ENCODE measurements at places on chromosomes 16 and 17.

- no peak for DNase-seq
Measured at GRCh38 chr16:79062821-79063220, 537.7 kb downstream of the MAF start.

- no peak for DNase-seq
Measured at GRCh38 chr16:62408760-62409159, 372.5 kb upstream of the CDH8 start.

DNA sequence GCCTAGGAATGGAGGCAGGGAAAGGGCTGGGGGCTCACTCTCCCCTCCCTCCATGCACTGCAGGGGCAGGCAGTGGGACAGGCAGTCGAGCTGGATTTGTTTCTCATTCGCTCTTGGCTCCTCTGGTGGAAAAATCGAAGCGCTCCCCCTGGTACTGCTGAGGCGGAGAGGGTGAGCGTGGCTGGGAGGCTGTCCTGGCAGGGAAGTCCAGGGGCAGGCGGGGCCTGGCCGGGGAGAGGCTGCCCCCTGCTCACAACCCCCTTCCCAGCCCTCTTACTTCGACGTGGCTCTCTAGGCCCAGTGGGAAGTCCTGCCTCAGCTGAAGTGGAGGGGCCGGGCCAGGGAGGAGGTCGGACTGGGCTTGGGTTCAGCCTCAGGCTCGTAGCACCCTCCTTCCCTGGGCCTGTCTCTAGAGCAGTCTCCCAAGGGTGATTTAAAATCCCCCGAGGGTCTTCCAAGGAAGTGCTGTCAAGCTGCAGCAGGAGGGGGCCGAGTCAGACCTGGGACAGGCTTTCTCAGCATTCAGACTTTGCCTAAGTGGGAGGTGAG, 16.5 kb upstream of the TMEM92 start:
- DNase-seq, result no peak

DNA sequence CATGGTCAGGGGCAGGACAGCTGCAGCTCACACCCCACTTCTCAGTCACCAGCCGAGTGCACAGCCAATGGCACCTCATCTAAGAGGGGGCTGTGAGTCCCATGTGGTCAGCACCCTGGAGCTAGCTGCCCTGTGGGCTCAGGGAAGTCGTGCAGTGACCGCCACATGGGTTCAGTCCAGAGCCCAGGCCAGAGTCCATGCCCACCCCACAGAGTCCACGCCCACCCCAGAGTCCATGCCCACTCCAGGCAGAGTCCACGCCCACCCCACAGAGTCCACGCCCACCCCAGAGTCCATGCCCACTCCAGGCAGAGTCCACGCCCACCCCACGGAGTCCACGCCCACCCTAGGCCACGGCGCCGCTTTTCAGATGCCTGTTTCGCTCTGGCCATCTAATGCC, 24.1 kb downstream of the SLC7A5 start:
- DNase-seq, result no peak

DNA sequence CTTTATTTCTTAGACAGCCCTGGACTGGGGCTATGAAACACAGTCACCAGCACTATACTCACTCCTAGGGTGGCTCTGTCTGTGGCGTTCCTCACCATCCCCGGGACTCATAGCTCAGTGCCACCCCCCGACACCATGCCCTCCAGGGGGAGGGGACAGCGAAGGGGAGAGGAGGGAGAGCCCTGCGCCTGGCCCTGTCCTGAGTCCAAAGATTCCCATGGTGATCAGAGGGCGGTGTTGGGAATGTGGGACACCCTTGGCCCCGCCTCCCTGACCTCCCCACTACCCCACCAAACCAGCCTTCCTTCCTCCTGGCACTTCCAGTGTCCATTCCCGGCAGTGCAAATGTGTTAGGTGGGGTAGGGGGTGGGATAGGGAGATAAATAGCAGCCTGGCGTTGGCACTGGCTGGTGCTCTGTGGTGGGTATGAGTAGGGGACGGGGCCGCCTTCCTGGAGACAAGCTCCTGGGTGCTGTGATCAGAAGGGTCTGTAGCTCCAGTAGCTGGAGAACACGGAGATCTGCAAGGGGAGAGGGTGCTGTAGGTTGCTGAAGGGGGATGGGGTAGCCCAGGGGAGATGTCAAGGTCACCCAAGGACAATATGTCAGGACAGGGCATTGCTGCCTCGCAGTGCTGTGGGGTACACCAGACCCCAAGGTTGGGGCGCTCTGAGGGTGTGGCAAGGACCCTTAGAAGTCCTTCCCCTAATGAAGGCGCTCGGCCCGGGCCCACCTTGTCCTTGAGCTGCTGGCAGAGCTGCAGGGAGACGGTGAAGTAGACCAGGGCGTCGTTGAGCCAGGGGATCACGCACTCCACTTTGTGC, 2.0 kb downstream of the SMIM22 start:
- no peak for DNase-seq

DNA sequence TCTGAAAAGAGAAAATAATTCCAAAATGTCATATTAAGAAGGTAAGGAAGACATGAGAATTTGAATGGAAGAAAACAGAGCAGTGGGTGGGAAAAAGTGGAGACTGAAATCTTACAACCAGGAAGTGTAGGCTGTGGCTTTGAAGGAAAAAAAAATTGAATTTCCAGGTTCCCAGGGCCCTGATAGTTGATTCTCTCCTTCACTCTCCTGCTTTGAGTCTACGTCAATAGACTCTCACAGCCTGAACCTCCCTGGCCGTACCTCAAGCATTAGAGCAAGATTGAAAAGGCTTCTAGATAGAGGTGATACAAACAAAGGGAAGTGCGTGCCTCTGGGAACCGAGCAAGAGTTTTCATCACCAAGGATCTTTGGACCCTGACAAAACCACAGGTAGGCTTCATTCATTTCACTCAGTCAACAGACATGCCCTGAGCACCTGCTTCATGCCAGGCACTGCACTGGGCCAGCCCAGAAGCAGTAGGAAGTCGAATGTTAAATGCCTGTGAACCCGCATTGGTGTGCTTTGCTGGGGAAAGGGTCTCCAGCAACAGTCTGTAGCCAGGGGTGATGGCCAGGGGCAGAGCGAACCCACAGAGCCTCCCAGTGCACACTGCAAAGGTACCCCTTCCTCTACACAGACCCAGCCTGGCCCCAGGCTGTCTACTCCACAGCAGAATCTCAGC, 163.9 kb downstream of the SLC39A11 start:
- no peak for DNase-seq

DNA sequence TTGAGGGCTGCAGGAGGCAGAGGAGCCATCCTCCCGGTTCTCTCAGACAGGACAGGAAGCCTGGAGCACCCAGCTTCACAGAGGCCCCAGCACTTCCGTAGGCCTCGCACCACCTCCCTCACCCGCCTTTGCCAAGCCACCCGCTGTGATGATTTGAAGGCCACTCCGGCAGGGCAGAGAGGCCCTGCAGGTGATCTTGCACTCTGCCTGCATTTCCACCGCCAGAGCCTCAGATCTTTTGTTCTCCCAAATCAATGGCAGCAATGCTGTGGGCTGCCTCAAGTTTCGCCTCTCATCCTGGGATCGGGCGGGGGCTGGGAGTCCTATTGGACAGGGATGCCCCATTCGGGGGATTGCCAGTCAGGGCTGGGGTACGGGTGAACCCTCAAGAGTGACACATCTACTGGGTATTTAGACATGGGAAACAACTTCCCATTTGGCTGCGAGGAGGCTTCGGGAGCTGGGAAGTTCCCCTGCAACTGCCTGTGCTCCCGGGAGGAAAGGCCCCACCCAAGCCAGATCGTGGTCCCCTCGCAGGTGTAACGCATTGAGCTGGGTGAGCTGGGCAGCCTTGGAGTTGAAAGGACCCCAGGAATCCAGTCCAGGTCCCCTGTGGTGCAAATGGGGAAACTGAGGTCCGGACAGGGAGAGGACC, 34.8 kb upstream of the PEMT start:
- no peak for DNase-seq

DNA sequence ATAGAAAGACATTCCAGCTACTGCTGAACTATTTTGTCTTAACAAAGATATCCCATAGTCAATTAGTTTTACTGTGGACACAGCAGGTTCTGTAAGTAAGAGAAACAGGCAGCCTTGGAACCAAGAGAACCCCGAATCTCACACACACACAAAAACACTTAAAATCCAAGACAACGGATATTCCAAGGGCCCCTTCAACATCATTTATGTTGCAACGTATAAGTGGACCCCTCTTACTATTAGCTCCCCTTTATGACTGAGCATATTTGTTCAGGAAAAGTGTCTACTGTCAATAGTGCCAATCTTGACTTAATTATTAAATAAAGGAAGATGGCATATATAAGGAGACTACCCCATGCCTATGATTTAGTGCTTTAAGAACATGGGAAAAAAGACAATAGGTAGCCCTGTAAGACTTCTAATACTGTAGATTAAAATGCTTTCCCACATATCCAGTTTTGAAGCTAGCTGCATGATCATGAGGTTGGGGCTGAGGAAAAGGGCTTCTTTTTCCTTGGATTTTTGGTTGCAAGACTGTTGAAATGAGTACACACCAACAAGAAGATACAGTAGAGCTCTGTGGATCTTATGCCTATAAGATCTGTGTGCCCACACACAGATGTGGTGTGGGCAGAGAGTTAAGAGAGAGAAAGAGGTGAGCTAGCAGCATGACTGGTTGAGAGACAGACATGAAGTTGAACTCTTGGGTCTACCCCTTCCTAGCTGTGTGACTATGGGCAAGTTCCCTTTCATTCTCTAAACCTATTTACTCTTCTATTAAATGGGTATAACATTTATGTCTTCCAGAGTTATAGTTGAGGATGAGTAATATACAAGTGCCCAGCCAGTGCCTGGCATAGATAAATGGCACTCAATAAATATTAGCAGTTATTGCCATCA, 3.0 kb downstream of the MMD start:
- no peak for DNase-seq
